ENCODE measurements at places on chromosomes 5 and 9. TPM values are rescaled to one million over a fixed set of nuclear protein-coding genes. Genes with fewer than 3 reads are reported as not detected.

DNA sequence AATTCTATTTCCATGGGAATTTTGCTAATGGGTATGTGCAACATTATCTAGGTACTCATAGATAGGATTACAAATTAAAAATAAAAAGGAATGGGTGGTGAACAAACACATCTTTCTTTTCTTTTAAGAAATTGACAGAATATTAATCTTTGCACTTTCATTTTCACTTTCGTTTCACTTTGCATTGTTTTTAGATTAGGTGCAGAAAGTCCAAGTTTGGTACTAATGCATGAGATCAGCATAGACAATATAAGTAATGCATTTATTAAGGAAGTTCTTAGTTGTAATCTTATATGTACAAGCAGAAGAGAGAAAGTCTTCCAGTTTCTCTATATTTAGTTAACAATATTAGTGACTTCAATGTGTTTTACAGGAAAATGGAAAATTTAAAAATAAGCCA, 196.5 kb downstream of the COMMD10 start:
- no peaks in the 10 kb centered on the region for H3K27me3 ChIP-seq
- no peak overlapping the region for H3K4me3 ChIP-seq
- H3K4me1 ChIP-seq = no peaks in the 10 kb centered on the region
- H3K27ac ChIP-seq = no peak overlapping the region
- H3K36me3 ChIP-seq = peaks cover 2% of the 10 kb centered on the region

- DNase-seq = peak; percentile 44
- no peak overlapping the region for H3K4me3 ChIP-seq
These were observed 209.5 kb downstream of the ARHGAP26 start for GRCh38 chr5:142979636-142980035.

DNA sequence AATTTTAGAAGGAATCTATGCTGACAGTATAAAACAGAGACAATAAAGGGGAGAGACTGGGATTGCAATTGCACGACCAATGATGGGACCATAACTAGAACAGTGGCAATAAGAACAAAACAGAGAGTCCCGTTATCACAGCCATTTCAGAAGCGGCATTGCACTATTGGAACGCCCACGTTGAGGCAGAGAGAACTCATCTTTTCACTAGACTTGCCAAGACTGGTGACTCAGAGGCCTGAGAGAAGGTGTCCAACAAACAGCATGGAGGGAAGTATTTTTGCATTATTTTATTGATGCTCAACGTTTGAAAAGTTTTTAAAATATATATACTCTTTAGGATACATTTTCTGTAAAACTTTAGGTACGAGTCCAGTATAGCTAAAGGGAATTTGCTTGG, 737.7 kb downstream of the TLE1 start:
- no peak overlapping the region for H3K27ac ChIP-seq
- H3K36me3 ChIP-seq = no peaks in the 10 kb centered on the region

GRCh38 chr5:112154940-112155686, 264.0 kb downstream of the EPB41L4A start:
- no peaks in the 10 kb centered on the region for H3K27me3 ChIP-seq
- DNase-seq = no peak
- H3K27ac ChIP-seq = no peak overlapping the region
- no peaks in the 10 kb centered on the region for H3K36me3 ChIP-seq
- no peaks in the 10 kb centered on the region for H3K4me1 ChIP-seq

GRCh38 chr9:121182989-121183388, 18.7 kb downstream of the RAB14 start:
- H3K4me1 ChIP-seq = no peaks in the 10 kb centered on the region
- no peak for DNase-seq
- H3K36me3 ChIP-seq = peaks cover 40% of the 10 kb centered on the region
- no peaks in the 10 kb centered on the region for H3K27me3 ChIP-seq
- no peak overlapping the region for H3K4me3 ChIP-seq
- no peak overlapping the region for H3K27ac ChIP-seq

GRCh38 chr5:133155326-133155969, 103.6 kb downstream of the HSPA4 start:
- H3K27ac ChIP-seq = no peak overlapping the region
- H3K4me3 ChIP-seq = no peak overlapping the region
- H3K27me3 ChIP-seq = no peaks in the 10 kb centered on the region
- no peaks in the 10 kb centered on the region for H3K36me3 ChIP-seq

GRCh38 chr9:1055166-1055565, 5.0 kb downstream of the DMRT2 start:
- H3K27ac ChIP-seq = no peak overlapping the region
- no peaks in the 10 kb centered on the region for H3K36me3 ChIP-seq
- H3K4me3 ChIP-seq = no peak overlapping the region
- no peaks in the 10 kb centered on the region for H3K4me1 ChIP-seq
- DNase-seq = no peak
- peaks cover 35% of the 10 kb centered on the region for H3K27me3 ChIP-seq

GRCh38 chr9:91693226-91693625, 256.8 kb downstream of the ROR2 start:
- no peak overlapping the region for H3K27ac ChIP-seq
- H3K4me1 ChIP-seq = peaks cover 7% of the 10 kb centered on the region
- no peak for DNase-seq
- no peaks in the 10 kb centered on the region for H3K36me3 ChIP-seq
- H3K27me3 ChIP-seq = no peaks in the 10 kb centered on the region

- no peaks in the 10 kb centered on the region for H3K27me3 ChIP-seq
- no peak overlapping the region for H3K27ac ChIP-seq
- no peaks in the 10 kb centered on the region for H3K36me3 ChIP-seq
- no peak overlapping the region for H3K4me3 ChIP-seq
These were observed 1042.3 kb downstream of the CDH12 start for GRCh38 chr5:21810737-21811316.

- no peaks in the 10 kb centered on the region for H3K27me3 ChIP-seq
- H3K36me3 ChIP-seq = peaks cover 2% of the 10 kb centered on the region
- H3K4me1 ChIP-seq = no peaks in the 10 kb centered on the region
These were observed 60.6 kb downstream of the SLC1A3 start for GRCh38 chr5:36666986-36667385.

GRCh38 chr9:92961627-92962302, 14.4 kb downstream of the FGD3 start:
- no peak overlapping the region for H3K4me3 ChIP-seq
- H3K36me3 ChIP-seq = peaks cover 10% of the 10 kb centered on the region
- H3K27ac ChIP-seq = no peak overlapping the region
- no peaks in the 10 kb centered on the region for H3K4me1 ChIP-seq
- no peak for DNase-seq

DNA sequence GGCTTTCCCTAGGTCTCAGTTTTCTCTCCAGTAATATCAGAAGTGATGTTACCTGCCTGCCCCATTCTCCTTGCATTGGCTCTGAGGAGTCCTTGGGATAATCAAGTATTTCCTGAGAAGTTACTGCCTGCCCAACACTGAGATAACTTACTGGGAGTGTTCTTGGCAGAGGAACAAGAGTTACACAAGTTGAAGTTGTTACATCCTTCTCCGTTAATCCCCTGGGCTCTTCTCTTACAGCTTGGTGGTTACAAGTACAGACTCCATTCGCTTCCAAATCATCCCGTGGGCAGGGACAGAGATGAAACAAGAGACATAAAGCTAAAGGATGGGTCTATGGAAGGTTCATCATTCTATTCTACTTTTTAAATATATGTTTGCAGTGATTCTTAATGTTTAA, 74.1 kb upstream of the SAP30L start:
- H3K27me3 ChIP-seq = no peaks in the 10 kb centered on the region
- H3K27ac ChIP-seq = no peak overlapping the region
- DNase-seq = no peak
- H3K4me1 ChIP-seq = peaks cover 8% of the 10 kb centered on the region

- no peak for DNase-seq
- no peaks in the 10 kb centered on the region for H3K4me1 ChIP-seq
- no peaks in the 10 kb centered on the region for H3K27me3 ChIP-seq
- no peak overlapping the region for H3K4me3 ChIP-seq
- H3K36me3 ChIP-seq = no peaks in the 10 kb centered on the region
These were observed 32.3 kb downstream of the GLRA1 start for GRCh38 chr5:151892393-151892792.

GRCh38 chr9:28287455-28287854, 714.2 kb upstream of the C9orf72 start:
- H3K4me1 ChIP-seq = no peaks in the 10 kb centered on the region
- H3K4me3 ChIP-seq = no peak overlapping the region
- no peak for DNase-seq
- H3K27me3 ChIP-seq = no peaks in the 10 kb centered on the region
- H3K27ac ChIP-seq = no peak overlapping the region

- no peaks in the 10 kb centered on the region for H3K4me1 ChIP-seq
- H3K36me3 ChIP-seq = no peaks in the 10 kb centered on the region
- no peak overlapping the region for H3K4me3 ChIP-seq
These were observed 331.3 kb upstream of the SEMA6A start for GRCh38 chr5:116905885-116906284.

GRCh38 chr9:93822229-93822628, 132.9 kb downstream of the BARX1 start:
- H3K27me3 ChIP-seq = no peaks in the 10 kb centered on the region
- no peaks in the 10 kb centered on the region for H3K4me1 ChIP-seq
- no peak overlapping the region for H3K27ac ChIP-seq
- no peaks in the 10 kb centered on the region for H3K36me3 ChIP-seq
- no peak overlapping the region for H3K4me3 ChIP-seq

- DNase-seq = no peak
- H3K4me1 ChIP-seq = no peaks in the 10 kb centered on the region
- no peaks in the 10 kb centered on the region for H3K27me3 ChIP-seq
- no peak overlapping the region for H3K27ac ChIP-seq
- H3K36me3 ChIP-seq = peaks cover 17% of the 10 kb centered on the region
These were observed 65.7 kb downstream of the ZDHHC21 start for GRCh38 chr9:14627513-14627912.

DNA sequence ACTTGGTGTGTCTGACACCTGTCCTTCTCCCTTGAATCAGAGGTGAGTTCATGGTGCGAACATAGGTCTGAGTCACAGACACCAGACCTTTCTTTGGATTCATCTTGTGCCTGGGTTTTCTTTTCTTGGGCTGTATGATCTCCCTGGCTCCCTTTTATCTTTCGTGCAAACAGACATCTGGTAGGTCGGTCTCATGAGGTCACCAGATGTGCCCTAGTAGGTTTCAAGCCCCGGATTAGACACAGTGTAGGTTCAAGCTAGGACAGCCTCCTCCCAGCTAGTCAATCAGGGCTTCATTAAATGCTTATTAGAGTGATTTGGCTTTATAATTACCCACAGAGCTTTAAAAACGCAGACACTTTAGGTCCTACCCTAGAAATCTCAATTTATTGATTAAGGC, 106.0 kb upstream of the MYO10 start:
- H3K4me1 ChIP-seq = no peaks in the 10 kb centered on the region
- H3K27me3 ChIP-seq = no peaks in the 10 kb centered on the region
- no peak overlapping the region for H3K4me3 ChIP-seq
- no peak overlapping the region for H3K27ac ChIP-seq
- DNase-seq = no peak
- no peaks in the 10 kb centered on the region for H3K36me3 ChIP-seq

DNA sequence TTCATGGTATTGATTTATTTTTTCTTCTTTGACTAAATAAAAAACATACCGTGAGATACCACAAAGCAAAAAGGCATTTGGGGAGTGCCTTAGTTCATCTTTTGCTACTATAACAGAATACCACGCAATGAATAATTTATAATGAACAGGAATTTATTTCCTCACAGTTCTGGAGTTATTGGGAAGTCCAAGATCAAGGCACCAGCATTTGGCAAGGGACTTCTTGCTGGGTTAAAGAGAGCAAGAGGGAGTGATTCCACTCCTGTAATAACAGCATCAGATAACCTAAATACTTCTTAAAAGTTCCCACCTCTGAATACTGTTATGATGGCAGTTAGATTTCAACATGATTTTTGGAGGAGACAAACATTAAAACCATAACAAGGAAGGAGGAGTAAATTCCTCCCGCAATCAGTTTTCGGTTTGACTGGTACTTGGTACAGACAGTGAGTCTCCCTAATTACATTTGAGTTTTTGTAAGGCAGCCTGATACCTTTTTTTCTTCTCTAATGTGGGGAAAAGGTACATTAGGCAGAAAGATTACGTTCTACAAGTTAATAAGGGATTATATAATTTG, 8.8 kb upstream of the OMD start:
- DNase-seq = no peak
- H3K4me1 ChIP-seq = no peaks in the 10 kb centered on the region
- H3K27me3 ChIP-seq = no peaks in the 10 kb centered on the region

GRCh38 chr9:93080406-93080805, 15.6 kb upstream of the CARD19 start:
- peaks cover 3% of the 10 kb centered on the region for H3K36me3 ChIP-seq
- no peaks in the 10 kb centered on the region for H3K4me1 ChIP-seq
- no peak overlapping the region for H3K4me3 ChIP-seq
- H3K27me3 ChIP-seq = no peaks in the 10 kb centered on the region
- no peak for DNase-seq
- no peak overlapping the region for H3K27ac ChIP-seq

GRCh38 chr9:10252174-10252573, 360.6 kb downstream of the PTPRD start:
- H3K27me3 ChIP-seq = no peaks in the 10 kb centered on the region
- H3K4me3 ChIP-seq = no peak overlapping the region
- no peak overlapping the region for H3K27ac ChIP-seq
- H3K4me1 ChIP-seq = no peaks in the 10 kb centered on the region

DNA sequence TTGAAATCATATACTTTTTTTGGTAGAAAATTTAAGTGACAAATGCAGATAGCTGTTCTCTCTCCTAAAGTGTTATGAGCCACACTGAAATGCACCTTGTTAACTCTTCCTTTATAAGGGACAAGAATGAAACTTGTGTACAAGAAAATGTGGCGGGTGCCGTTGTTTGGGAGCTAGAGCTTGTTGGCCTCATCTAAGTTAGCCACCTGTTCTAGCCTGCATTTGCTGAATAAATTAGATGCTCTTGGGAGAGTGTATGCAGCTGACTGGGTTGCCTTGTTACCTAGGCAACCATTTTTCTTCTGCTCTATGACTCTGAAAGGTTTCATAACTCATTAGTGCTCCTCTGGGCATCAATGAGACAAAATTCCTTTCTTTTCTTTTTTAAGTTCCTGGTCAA, 174.3 kb downstream of the TAF11L14 start:
- no peaks in the 10 kb centered on the region for H3K27me3 ChIP-seq
- H3K36me3 ChIP-seq = no peaks in the 10 kb centered on the region
- H3K4me1 ChIP-seq = no peaks in the 10 kb centered on the region
- no peak overlapping the region for H3K27ac ChIP-seq
- no peak for DNase-seq
- H3K4me3 ChIP-seq = no peak overlapping the region

DNA sequence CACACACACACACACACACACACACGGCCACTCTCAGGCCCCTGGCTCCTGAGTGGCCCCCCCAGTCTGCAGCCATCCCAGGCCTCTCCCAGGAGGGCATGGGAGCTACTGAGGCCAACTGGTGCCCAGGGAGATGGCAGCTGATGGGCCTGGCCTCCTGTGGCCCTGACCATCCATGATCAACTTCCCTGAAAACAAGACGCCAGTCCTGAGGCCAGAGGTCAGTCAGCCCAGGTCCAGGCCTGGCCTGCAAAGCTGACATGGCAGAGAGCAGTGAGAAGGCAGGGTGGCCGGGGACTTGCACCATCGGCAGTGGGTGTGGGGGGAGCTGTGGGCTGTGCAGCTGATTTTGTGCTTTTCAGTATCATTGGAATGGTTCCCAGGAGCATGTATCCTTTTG, 47.0 kb downstream of the SARDH start:
- no peaks in the 10 kb centered on the region for H3K27me3 ChIP-seq
- H3K4me1 ChIP-seq = no peaks in the 10 kb centered on the region
- no peak overlapping the region for H3K27ac ChIP-seq
- H3K36me3 ChIP-seq = no peaks in the 10 kb centered on the region
- no peak overlapping the region for H3K4me3 ChIP-seq
- no peak for DNase-seq

Gene SPINK13
- total RNA-seq = not detected

Gene OMD
- not detected for total RNA-seq

Gene GPRIN1
- 10.8 TPM for total RNA-seq

Gene NME5
- 0.66 TPM for total RNA-seq

Gene LCN9
- total RNA-seq = 0.72 TPM

Gene IFNA2
- total RNA-seq = not detected

Gene LCN12
- total RNA-seq = 2.1 TPM

Gene C5orf58
- 1.4 TPM for total RNA-seq

Data from H9 (cell line).